Stimulated activated CD4-positive, alpha-beta T cell treated with anti-CD3 and anti-CD28 coated beads, Interleukin-4, amount 100 ng/mL, for 48 hours (primary cell): ENCODE measurements at places on chromosomes 16 and 17.

- DNase-seq, result no peak
Measured at GRCh38 chr16:54926166-54926838, 4.4 kb upstream of the IRX5 start.

GRCh38 chr16:48378836-48379235 is 6.4 kb downstream of the SIAH1 start:
- no peak for DNase-seq

- DNase-seq, result no peak
Measured at GRCh38 chr17:75059369-75060345, 12.6 kb downstream of the KCTD2 start.

DNA sequence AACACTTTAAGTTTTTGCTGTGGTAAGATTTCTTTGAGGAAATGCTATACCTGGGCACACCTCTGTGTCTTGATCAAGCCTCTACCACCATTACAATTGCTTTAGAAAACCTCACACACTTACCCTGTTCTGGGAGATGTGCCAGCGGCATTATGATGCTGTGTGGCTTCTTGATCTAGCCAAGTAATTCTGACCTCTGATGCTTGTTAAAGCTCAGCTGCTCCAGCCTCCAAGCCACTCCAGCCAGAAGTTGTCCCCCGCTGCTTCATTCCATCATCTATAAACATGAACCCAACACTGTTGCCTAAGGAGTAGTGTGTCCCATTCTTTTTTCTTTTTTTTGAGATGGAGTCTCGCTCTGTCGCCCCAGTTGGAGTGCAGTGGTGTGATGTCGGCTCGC is 60.1 kb downstream of the CYLD start:
- no peak for DNase-seq

- no peak for DNase-seq
Measured at GRCh38 chr17:37168731-37169353, 206.9 kb upstream of the C17orf78 start.

- DNase-seq, result no peak
Measured at GRCh38 chr17:73553311-73553710, 90.9 kb downstream of the SDK2 start.

GRCh38 chr16:50154420-50154950 is 1.4 kb downstream of the TENT4B start:
- DNase-seq, result no peak

- DNase-seq, result no peak
Measured at GRCh38 chr16:81307770-81308169, 7.0 kb upstream of the GAN start.

GRCh38 chr16:83136924-83137323 is 510.2 kb downstream of the CDH13 start:
- DNase-seq, result no peak

- DNase-seq, result peak; percentile 69
Measured at GRCh38 chr16:57042157-57043111, 49.9 kb upstream of the CPNE2 start.

- DNase-seq, result no peak
Measured at GRCh38 chr17:77424585-77425344, 284.0 kb downstream of the SEC14L1 start.

GRCh38 chr16:88576307-88576706 is 6.1 kb downstream of the ZC3H18 start:
- DNase-seq, result no peak

DNA sequence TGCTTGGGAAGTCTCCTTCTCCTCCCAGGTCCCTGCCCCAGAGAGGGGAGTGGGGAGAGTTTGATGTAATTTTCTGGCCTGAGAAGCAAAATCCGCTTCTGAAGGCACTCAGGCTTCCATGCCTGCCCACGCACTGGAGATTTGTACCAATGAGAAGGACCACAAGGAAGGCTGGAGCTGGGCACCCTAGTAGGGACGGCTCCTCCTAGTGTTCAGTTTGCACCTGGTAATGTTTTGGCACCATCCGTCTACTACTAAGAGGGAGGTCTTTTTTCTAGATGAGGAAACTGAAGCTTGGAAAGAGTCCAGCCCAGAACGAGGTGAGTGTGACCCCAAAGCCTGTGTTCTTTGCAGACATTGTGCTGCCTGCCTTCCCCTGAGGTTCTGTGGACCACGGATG is 83.6 kb upstream of the NLRP1 start:
- DNase-seq, result no peak

GRCh38 chr17:28643983-28644786 is 773 bp downstream of the BLTP2 start:
- no peak for DNase-seq

- no peak for DNase-seq
Measured at GRCh38 chr17:50157891-50158290, 7.4 kb upstream of the PPP1R9B start.

- DNase-seq, result no peak
Measured at GRCh38 chr16:75471723-75472633, 7.5 kb upstream of the TMEM170A start.

DNA sequence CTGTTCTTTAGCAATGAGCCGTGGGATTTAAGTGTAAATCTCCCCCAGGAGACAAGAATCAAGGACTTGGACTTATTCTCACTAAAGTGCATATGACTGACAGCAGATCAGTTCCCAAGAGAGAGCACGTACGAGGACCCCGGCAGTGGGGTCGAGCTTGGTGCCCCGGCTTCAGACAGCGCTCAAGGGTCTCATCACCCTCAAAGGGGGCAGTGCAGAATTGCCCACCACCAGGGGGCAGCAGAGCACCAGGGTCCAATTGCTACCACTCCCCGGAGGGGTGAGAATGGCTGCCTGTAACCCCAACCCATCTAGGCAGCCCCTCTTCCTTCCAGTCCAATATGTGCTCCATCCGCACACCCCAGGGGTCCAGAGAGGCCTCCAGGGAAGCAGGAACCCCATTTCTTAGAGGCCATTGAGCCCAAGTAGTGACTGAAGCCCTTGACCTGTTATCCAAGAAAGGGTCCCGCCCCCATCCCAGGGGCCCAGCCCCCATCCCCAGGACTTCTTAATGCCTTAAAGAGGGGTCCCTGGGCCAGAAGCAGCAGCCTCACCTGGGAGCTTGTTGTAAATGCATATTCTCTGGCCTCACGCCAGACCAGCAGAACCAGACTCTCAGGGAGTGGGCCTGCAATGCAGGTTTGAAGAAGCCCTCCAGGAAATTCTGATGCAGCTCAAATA is 86.1 kb downstream of the ZDHHC7 start:
- DNase-seq, result peak; percentile 61

GRCh38 chr17:28549236-28550132 is 2.9 kb downstream of the UNC119 start:
- peak; percentile 28 for DNase-seq

- DNase-seq, result peak; percentile 71
Measured at GRCh38 chr17:37047631-37048104, 98.9 kb downstream of the AATF start.

GRCh38 chr17:50129728-50130558 is at the start of gene SAMD14:
TSS of gene SAMD14 (minus strand) at chr17:50130160. CDS start at chr17:50124959, 5,201 bp downstream.
- no peak for DNase-seq

DNA sequence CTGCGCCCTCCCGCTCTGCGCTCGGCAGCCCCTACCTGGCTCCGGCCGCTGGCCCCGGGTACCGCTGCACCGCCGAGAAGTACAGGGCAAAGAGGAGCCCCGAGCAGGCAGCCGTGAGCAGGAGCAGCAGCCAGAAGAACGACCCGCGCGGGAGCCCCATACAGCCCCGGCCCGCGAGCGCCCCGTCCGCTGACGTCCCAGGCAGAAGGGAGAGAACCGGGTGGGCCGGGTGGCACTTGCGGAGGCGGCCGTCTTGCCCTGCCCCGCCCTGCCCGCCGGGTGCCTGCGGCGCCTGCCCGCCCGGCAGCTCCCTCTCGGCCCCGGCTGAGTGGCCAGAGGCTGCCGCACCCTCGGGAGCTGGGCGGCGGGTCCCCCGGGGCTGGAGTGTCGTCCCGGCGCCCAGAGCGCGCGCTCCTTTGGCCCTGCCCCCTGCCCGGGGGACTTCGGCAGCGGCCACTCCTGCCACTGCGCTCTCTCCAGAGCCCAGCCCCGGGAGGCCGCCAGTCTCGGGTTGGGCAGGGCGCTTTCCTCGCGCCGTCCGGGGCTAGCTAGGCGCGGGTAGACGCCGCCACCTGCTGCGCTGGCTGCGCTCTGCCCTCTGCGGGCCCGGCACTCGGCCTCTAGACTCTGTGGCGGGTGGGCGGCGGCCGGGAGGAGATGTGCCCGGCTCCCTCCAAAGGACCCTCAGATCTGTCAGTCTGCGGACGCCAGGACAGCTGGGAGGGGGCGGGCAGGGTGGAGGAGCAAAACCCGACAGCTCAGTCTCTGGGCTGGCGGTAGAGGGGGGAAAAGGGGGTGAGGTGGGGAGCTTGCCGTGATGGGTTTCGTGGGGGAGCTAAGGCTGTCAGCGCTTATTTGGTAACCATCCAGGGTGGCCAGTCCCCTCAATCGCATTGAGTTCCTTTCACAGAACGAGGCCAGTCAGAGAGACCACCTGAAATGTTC is at the start of gene ST6GALNAC2:
TSS of gene ST6GALNAC2 (minus strand) at position 212 of the 945 bp plus-strand sequence. CDS start at position 160, 52 bp downstream.
- DNase-seq, result peak; percentile 22

GRCh38 chr16:88084881-88085280 is 133.6 kb downstream of the BANP start:
- DNase-seq, result no peak
